ENCODE measurements at places on chromosomes 12 and 14. TPM values are rescaled to one million over a fixed set of nuclear protein-coding genes. Genes with fewer than 3 reads are reported as not detected.

Gene TXNDC16
- total RNA-seq, result 11.5 TPM

Gene GYS2
- total RNA-seq, result 11.4 TPM

Gene TAS2R13
- 3.5 TPM for total RNA-seq

Gene MTRFR
- 5.6 TPM for total RNA-seq

GRCh38 chr14:61244009-61244408, 37.1 kb downstream of the TMEM30B start:
- H3K27me3 ChIP-seq, result no peaks in the 10 kb centered on the region
- H3K4me1 ChIP-seq, result no peaks in the 10 kb centered on the region
- no peak for DNase-seq
- no peak overlapping the region for H3K4me3 ChIP-seq
- H3K36me3 ChIP-seq, result no peaks in the 10 kb centered on the region

DNA sequence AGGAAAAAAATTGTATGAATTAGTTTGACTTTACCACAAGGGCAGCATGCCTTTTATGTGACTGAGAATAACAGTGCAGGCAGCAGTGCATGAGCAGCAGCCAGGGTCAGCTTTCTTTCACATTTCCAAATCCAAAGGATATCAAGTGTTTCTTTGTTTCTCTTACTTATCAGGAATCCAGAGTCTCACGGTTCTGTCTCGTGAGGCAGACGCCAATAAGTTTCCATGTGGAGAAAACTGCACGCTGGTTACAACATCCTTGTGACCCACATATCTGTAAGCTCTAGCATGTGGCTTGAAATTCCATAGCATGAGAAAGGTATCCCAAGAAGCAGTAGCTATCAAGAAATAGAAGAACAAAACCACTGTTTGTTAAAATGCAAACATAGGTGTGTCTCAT, 27.6 kb downstream of the GALNT4 start:
- no peak for DNase-seq
- no peak overlapping the region for H3K27ac ChIP-seq
- H3K36me3 ChIP-seq, result no peaks in the 10 kb centered on the region
- H3K4me1 ChIP-seq, result no peaks in the 10 kb centered on the region

GRCh38 chr12:88241862-88242570, 99.9 kb downstream of the TMTC3 start:
- H3K4me3 ChIP-seq, result no peak overlapping the region
- no peaks in the 10 kb centered on the region for H3K27me3 ChIP-seq
- H3K36me3 ChIP-seq, result no peaks in the 10 kb centered on the region
- H3K27ac ChIP-seq, result peak overlapping the region; percentile 78

GRCh38 chr12:55694188-55694515, 13.6 kb downstream of the ITGA7 start:
- no peak overlapping the region for H3K27ac ChIP-seq
- no peaks in the 10 kb centered on the region for H3K36me3 ChIP-seq
- H3K4me1 ChIP-seq, result no peaks in the 10 kb centered on the region
- H3K4me3 ChIP-seq, result no peak overlapping the region
- DNase-seq, result no peak
- no peaks in the 10 kb centered on the region for H3K27me3 ChIP-seq

GRCh38 chr12:41869432-41869831, 275.2 kb downstream of the GXYLT1 start:
- H3K27ac ChIP-seq, result no peak overlapping the region
- no peaks in the 10 kb centered on the region for H3K4me1 ChIP-seq
- no peak for DNase-seq

GRCh38 chr12:120125792-120126634, 9.5 kb upstream of the RAB35 start:
- no peaks in the 10 kb centered on the region for H3K4me1 ChIP-seq
- no peaks in the 10 kb centered on the region for H3K36me3 ChIP-seq
- H3K27me3 ChIP-seq, result no peaks in the 10 kb centered on the region
- peak overlapping the region; percentile 73 for H3K27ac ChIP-seq

GRCh38 chr12:41339784-41340183, 151.7 kb downstream of the PDZRN4 start:
- H3K4me3 ChIP-seq, result no peak overlapping the region
- no peaks in the 10 kb centered on the region for H3K27me3 ChIP-seq
- H3K36me3 ChIP-seq, result no peaks in the 10 kb centered on the region
- no peak overlapping the region for H3K27ac ChIP-seq
- H3K4me1 ChIP-seq, result no peaks in the 10 kb centered on the region

DNA sequence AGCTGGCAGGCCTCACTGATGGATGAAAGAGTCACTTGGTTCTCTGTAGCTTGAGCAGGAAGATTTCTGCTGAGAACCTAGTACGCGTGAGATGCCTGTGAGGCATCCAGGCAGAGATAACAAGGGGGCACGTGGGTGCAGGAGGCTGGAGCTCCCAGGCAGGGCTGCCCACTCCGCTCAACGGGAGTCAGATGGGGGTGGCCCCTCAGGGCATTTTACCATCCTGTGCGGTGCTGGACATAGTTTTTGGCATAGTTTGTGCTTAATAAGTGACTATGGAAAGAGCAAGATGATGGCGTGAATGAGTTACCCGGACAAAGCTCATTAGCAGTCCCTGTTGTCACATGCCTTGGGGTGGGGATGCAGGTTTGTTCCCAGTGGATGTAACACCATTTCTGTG, 182.8 kb downstream of the TSPAN9 start:
- DNase-seq, result no peak
- no peak overlapping the region for H3K4me3 ChIP-seq
- no peaks in the 10 kb centered on the region for H3K27me3 ChIP-seq
- H3K36me3 ChIP-seq, result no peaks in the 10 kb centered on the region
- no peaks in the 10 kb centered on the region for H3K4me1 ChIP-seq
- no peak overlapping the region for H3K27ac ChIP-seq

DNA sequence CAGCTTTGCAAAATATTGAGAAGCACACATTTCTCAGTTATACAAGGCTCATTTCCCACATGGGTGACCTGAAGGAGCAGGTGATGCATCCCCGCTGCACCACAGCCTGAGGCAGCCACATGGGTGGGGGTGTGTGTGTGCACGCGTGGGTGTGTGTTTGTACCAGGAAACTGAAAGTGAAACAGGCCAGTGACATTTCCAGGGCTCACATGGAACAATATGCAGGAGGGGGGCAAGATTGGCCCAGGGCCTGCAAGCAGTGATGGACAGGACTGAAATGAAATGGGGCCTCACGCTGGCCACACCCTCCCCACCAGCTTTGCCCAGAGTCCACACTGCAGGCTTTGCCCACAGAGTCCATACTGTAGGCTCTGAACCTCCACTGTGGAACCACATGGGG, 154.2 kb upstream of the PARP11 start:
- no peak overlapping the region for H3K4me3 ChIP-seq
- H3K27ac ChIP-seq, result no peak overlapping the region
- no peaks in the 10 kb centered on the region for H3K36me3 ChIP-seq
- DNase-seq, result no peak

Measured in breast epithelium (tissue), 4 donors.